ENCODE measurements at places on chromosomes 11 and 22.

GRCh38 chr11:69333879-69334278 is 39.9 kb downstream of the MYEOV start:
- DNase-seq: no peak

GRCh38 chr11:119114351-119114750 is 7.0 kb upstream of the HINFP start:
- no peak for DNase-seq

- no peak for DNase-seq
Observed at GRCh38 chr11:34502949-34503348, 10.6 kb downstream of the ELF5 start.

GRCh38 chr22:44379817-44380755 is 67.3 kb upstream of the SHISAL1 start:
- DNase-seq: no peak

GRCh38 chr11:65777241-65777640 is 3.5 kb downstream of the AP5B1 start:
- DNase-seq: no peak

GRCh38 chr11:95764267-95764898 is 25.2 kb downstream of the FAM76B start:
- DNase-seq: peak; percentile 74

All from RKO (cell line).